ENCODE measurements at places on chromosomes 5 and 9.
A peak's percentile ranks its signal among the peaks of the same experiment; 100 is the strongest.

DNA sequence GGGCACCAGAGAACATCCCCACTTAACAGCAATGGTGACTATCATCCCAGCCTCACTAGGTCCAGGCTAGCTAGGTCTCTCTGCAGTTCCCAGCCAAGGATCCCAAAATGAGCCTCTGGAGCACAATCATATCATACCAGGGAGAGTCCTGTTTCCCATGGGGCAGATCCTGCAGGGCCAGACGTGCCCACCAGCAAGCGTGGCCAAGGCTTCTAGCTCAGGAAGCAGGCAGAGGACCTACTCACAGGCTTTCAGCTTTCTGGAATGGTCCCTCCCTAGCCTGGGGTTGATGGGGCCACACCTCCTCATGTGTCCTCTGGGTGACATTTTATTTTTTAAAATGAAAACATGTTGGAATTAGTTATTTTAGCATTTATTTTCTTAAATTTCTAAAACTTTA, 45.7 kb upstream of the PITX1 start:
- DNase-seq = no peak

DNA sequence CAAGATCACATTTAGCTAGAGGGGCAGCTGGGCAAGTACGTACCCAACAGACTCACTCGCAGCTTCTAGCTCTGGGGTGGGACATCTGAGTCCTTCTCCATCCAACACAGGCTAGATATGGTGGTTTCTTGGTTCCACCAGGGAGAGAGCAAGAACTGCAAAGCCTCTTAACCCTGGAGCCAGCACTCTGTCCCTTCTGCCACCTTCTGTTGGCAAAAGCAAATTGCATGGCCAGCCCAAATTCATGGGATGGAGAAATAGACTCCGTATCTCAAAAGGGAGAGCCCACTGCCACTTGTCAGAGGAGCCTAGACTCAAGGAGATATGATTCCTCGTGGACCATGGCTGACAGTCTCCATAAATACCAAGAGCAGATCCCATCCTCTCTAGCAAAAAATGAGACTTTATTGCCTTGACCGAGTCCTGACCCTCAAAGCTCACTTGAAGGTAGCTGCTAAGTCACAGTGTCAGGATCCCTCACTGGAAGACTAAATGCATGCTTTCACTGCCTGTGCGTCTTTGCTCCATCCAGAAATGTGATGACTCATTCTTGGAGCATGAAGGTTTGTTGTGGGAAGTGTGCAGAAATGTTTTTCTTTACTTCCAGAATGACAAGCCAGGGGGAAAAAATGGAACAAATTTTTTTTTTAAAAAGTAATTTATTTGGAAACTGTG, 28.8 kb upstream of the ROR2 start:
- DNase-seq = peak; percentile 50

DNA sequence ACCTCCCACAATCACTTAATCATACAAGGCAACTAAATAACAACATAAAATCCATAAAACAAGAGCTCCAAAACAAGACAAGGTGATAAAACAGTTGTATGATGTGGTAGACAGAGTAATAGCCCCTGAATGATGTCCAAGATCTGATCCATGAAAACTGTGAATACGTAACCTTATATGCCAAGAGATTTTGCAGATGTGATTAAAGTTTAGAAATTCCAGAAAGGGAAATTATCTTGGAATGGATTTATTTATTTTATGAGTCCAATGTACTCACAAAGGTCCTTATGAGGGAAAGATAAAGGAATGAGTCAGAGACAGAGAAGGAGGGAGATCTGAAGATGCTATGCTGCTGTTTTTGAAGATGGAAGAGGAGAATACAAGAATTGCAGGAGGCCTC, 1775.7 kb upstream of the C9orf72 start:
- DNase-seq = no peak

DNA sequence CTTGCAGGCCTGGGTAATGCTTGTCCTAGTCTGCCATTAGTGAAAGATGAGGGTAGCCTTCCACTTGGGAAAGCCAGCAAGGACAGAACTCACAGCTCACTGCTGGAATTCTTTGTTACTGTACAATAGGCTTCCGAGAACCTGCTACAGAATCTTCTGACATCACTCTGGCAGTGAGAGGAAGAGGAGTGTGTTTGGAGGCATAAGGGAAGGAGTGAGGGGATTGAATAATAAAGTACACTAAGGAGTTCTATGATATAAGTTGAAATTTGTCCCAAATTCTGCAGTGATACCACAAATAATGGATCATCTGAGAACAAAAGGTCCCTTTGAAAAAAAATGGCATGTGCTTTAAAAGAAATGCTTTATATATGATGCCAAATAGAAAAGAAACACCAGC, at the start of gene SPATA9:
Gene SPATA9, minus strand, starts transcription at position 101 of the 400 bp plus-strand sequence. CDS start 137 bp downstream, outside the sequence.
- no peak for DNase-seq

GRCh38 chr5:64814073-64814472, 45.3 kb downstream of the CWC27 start:
- no peak for DNase-seq

- DNase-seq = no peak
These were observed 269.7 kb downstream of the MLLT3 start for GRCh38 chr9:20352591-20352990.

- no peak for DNase-seq
These were observed 593.7 kb downstream of the IRX1 start for GRCh38 chr5:4189317-4189716.

- no peak for DNase-seq
These were observed 2.0 kb downstream of the ANKHD1 start for GRCh38 chr5:140403613-140404012.

DNA sequence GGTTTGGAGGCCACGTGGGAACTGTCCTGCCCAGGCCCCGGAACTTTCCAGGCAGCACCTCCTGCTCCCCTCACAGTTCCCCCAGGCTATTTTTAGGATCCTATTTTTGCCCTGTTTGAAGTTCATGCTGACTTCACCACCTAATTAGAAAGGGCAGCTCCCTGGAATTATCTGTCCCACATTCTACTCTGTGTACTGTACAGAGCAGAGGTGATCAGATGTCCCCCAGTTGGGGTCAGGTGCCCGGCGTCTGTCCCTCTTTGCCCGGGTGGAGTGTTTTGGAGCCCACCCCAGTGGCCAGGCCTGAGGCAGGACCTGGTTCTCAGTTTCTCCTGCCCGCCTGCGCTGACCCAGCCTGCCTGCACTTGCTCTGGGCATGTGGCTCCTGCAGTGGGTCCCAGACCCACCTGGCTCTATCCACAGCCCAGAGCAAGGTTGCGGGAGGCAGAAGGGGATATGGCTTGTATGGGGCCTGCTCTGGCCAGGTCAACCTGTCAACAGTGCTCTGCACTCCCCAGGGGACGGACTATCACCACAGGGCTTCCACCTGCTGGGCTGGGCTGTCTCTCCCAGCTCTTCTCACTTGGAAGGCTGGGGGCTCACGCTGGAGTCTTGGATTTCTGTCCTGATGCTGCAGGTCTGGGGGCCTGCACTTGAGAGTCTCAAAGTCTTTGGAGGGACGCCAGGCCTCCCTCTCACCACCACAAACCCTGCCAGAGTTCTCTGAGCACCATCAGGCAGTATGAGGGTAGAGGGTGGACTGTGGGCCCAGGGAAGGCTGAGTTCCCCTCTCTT, 268.3 kb downstream of the GADD45G start:
- no peak for DNase-seq

GRCh38 chr5:138115254-138115653, 24.0 kb downstream of the NME5 start:
- DNase-seq = no peak

DNA sequence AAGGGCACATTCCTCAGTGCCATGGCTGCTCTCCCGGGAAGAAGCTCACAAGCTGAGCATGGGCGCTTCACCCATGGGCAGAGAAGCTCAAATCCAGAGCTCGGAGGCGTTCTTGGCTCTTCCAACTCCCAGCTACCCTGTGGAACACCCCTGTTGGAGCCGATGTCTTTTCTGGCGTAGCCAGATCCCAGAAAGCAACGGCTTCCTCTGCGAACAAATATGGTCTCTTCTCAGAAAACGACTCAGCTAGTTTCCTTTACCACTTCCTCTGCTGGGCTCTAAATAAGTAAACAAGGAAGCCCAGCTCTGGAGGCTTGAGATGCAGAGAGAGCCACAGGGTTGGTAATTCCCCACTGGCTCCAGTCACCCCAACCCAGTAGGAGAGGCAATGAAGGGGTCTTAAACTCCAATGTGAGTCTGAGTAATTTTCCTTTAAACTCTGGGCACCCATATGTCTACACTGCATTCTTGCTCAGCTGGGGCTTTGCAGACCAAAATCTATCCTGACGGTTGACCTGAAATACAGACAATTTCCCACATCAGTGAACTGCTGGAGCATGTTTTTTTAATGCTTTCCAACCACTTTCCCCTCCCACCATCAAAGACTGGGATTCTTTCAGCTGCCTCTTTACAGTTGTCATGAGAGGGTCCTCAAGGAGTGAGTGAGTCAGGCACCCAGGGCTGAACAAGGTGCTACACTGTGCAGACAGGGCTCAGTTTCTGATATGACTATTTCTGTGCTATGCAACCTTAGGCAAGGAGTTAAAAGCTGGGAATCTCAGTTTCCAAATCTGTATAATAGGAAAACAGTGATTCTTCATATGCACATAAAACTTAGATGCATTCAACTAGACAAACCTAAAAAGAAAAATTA, at the start of gene LCP2:
Gene LCP2, minus strand, starts transcription at position 189 of the 874 bp plus-strand sequence. Its CDS starts 166 bp downstream, at position 23.
- DNase-seq = peak; percentile 80

DNA sequence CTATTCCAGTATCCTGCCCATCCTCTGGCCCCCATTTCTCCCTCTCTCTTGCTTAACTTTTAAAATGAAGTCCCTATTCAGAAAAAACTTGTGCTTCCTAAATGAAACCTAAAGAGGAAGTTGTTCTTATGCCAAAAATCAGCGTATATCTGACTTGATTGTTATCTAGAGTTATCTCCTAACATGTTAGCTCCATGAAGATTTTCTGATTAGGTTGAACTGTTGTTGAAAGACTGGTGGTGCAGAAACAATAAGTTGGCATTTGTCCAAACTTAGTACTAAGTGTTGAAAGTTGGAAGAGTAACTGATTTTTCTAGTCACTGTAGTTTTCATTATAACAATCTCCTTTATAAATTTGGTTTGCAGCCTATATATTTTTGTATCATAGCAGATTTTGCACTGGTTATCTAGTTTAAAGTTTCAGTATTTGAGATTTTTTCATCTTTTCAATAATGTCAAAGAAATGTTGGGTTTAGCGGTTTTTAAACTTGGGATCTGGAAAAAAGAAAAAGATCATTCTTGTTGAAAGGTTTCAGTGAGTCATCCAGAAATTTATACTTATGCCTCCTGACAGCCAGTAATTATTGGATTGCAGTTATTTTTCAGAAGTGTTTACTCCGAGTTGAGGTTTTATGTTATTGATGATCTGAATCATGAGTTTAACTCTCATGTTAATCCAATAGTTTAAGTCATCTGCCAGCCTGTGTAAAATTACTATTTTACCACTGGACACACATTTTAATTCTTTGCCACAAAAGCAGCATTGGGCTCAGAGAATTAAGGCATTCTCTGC, 60.6 kb downstream of the PAM start:
- DNase-seq = peak; percentile 75

- DNase-seq = no peak
These were observed 21.5 kb upstream of the RNF20 start for GRCh38 chr9:101512116-101512515.

DNA sequence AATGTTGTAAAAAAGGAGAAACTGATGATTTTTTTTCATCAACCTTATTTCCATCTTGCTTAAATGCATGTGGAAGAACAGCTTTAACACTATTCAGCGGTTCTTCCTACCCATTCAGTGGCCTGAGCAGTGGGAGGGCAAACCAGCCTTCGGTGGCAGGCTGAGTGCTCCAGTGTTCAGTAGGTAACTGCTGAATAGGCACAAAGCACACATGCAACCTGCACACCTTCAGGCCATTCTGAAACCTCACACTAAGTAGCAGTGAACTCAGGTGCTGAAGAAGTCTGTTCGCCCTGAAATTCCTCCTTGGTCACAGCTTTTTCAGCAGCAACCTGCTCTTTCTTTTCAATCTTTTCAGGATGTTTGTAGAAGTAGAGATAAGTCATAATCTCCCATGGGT, 26.1 kb downstream of the FBXO4 start:
- no peak for DNase-seq

- no peak for DNase-seq
These were observed 2218.5 kb downstream of the MAT2B start for GRCh38 chr5:165723931-165724330.

DNA sequence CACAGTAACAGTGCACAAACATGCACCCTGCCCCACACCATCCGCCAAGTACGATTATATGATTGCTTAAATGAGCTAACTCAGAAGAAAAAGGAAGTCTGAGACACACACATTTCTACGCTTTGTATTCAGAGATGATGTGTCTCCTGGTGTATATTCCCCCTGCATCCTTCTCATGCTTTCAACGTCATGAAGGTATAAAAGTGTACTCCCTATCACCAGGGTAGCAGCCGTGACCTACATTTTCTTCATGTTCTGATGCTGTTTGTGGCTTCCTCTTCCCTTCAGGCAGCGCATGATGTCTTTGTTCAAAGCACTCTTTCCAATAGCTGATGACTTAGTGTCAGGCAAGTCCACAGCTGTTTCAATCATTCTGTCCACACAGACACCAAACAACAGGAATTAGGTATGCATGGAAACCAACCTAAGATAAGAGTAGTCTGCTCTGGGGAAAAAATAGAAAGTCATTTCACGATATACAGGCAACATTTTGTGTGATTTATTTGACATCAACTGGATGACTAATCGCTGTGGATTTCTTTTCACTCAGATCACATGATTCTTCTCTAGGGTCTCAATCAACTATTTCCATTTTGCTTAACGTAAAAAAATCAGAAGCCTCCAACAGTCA, 269.4 kb upstream of the PTGER4 start:
- peak; percentile 66 for DNase-seq

DNA sequence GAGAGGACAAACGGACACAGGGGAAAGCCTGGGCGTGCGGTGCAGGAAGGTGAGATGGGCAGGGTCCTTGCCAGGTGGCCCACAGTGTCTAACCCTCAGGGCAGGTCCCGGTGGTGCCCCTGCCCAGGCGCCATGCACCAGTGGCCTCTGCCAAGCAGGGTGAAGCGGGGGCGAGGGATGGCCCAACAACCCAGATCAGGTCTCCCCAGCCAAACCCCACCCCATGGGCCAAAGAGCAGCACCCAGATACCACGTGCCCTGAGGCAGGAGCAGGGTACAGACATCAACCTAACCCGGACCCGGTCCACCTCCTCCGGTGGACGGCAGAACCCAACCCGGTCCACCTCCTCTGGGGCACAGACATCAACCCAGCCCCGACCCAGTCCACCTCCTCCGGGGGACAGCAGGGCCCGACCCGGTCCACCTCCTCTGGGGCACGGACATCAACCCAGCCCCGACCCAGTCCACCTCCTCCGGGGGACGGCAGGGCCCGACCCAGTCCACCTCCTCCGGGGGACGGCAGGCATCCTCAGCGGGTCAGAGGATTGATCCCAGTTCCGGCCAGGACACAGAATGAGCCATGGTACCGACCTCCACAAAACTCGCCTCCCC, 12.8 kb downstream of the SLC12A7 start:
- no peak for DNase-seq

Measured in Kasumi-1 (cell line).